ENCODE measurements at places on chromosomes 5 and 9. TPM values are rescaled to one million over a fixed set of nuclear protein-coding genes. Genes with fewer than 3 reads are reported as not detected.

GRCh38 chr9:7935681-7936080 lies 136.1 kb upstream of the DMAC1 start:
- DNase-seq, result no peak

- DNase-seq, result no peak
Observed at GRCh38 chr5:93777620-93778019, 36.2 kb upstream of the POU5F2 start.

GRCh38 chr9:120730654-120731514 lies 16.6 kb upstream of the MEGF9 start:
- no peak for DNase-seq

The CD74 gene
- total RNA-seq, result 341 TPM

- DNase-seq, result no peak
Observed at GRCh38 chr5:131381777-131382176, 117.9 kb downstream of the CDC42SE2 start.

The GLRA1 gene
- not detected for total RNA-seq

The DPM2 gene
- 54.2 TPM for total RNA-seq

- no peak for DNase-seq
Observed at GRCh38 chr9:20403346-20403745, 219.0 kb downstream of the MLLT3 start.

DNA sequence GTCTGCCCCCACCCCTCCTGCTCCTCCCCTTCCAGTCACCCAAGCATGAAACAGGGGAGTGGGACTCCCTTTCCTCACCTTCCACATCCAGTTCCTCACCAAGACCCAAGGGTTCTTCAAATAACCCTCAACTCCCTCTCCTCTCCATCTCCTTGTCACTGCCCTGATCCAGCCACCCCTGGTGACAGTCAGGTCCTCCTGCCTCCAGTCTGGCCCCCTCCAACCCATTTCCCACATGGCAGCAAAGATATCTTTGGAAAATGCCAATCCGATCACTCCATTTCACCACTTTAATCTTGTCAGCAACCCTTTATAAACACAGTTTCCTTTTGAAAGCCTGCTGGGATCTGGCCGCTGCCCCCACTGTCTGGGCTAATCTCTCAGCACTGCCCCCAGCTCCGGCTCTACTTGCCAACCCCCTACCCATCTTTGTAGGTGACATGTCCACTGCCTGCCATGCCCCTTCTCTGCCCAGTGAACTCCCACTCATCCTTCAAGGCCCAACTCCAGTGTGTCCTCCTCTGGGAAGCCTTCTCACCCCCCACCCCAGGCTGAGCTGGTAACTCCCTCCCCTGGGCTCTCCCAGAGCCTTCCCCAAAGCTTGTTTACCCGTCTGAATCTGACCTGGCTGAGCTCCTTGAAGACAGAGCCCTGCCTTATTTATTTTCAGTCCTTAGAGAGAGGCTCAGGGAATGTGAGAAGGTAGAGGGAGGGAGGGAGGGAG lies 781 bp upstream of the MYOZ3 start:
- DNase-seq, result no peak

The MYORG gene
- total RNA-seq, result 5.5 TPM

The MLLT3 gene
- total RNA-seq, result 112 TPM

The PCDHB12 gene
- not detected for total RNA-seq

GRCh38 chr5:126066836-126067235 lies 356.4 kb upstream of the GRAMD2B start:
- no peak for DNase-seq

DNA sequence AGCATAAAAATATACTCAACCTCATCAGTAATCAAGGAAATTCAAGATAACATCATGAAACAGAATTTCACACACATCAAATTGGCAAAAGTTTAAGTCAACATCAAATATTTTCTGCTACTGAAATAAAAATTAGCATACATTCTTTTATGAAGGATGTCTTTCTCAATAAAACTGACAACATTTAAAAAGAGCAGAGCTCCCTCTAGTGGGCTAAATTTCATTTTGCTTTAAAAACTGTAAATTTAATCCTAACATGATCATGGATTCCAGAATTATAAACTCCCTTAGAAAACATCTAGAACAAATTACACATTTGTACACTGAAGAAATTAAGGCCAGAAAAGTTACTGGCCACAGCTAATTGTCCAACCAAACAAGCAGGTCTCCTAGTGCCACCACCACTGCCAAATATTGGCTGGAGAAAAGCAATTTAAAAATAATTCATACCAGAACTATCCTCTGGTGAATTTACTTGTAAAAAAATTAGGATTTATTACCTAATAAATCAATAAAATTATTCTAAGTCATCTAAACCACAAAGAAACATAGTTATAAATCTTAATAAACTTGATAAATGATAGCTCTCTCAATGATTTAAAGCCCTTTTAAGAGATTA lies 31.2 kb downstream of the DEPDC1B start:
- DNase-seq, result no peak

DNA sequence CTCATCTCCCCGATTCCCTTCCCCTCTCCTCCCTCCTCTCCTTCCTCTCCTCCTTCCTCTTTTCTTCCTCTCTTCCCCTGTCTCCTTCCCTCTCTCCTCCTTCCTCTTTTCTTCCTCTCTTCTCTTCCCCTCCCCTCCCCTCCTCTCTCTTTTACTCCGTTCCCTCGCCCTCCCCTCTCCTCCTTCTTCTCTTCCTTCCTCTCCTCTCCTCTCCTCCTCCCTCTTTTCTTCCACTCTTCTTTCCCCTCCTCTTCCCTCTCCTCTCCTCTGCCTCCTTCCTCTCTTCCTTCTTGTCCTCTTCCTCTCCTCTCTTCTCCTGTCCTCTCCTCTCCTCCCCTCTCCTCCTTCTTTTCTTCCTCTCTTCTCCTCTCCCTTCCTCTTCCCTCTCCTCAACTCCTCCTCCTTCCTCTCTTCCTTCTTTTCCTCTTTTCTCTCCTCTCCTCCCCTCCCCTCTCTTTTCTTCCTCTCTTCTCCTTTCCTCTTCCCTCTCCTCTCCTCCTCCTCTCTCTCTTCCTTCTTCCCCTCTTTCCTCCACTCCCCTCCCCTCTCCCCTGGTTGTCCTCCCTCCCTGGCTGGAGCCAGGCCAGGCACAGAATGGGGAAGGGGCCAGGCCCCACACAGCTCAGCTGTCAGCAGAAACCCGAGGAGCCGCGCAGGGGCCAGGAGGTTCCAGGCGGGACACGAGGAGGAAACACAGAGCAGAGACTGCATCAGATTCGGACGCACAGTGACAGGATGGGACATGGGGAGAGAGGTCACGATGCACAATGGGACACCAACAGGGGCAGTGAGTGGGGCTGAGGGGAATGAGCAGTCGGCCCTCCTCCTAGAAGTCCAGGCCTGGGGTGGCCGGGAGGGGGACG lies 48.0 kb downstream of the CAMK2A start:
- DNase-seq, result no peak

- DNase-seq, result no peak
Observed at GRCh38 chr9:126563556-126563955, 50.2 kb upstream of the LMX1B start.

DNA sequence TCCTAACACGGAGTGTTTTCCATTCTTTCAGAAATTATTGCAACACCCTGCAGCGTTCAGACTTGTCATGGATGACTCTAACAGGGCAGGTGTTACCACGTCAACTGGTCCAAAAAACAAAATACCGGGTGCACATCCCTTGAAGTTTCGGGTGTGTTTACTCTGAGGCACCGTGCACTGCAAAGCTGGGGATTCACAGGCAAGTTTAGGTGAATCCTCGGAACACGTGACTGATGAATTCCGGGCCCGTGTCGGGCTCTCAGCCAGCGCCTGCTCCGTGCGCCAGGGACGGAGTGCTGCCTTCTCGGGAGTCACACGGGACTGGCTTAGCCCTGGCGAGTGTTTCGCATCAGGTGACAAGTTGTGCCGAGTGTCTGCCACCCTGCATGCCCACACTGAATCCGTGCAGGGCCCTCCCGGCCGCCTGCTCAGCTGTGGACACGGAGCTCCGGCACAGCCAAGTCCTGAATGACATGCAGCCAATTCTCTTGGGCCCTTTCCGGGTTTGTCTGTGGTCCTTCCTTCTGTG lies 66.0 kb upstream of the IRX4 start:
- no peak for DNase-seq

GRCh38 chr5:167008705-167009104 lies 1282.7 kb upstream of the WWC1 start:
- no peak for DNase-seq

The C9orf50 gene
- total RNA-seq, result not detected

DNA sequence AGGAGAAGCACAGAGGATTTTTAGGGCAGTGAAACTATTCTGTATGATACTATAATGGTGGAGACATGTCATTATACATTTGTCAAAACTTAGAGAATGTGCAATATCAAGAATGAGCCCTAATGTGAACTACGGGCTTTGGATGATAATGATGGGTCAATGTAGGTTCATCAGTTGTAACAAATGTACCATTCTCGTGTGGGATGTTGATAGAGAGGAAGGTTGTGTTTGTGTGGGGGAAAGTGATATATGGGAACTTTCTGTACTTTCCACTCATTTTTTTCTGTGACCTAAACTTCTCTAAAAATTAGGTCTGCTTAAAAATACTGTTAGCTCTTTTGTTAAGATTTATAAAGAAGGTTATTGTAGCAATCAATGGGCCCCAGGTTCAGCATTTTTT lies 138.9 kb downstream of the SPATA31D1 start:
- no peak for DNase-seq

- no peak for DNase-seq
Observed at GRCh38 chr9:116420993-116421538, 266.0 kb upstream of the TRIM32 start.

DNA sequence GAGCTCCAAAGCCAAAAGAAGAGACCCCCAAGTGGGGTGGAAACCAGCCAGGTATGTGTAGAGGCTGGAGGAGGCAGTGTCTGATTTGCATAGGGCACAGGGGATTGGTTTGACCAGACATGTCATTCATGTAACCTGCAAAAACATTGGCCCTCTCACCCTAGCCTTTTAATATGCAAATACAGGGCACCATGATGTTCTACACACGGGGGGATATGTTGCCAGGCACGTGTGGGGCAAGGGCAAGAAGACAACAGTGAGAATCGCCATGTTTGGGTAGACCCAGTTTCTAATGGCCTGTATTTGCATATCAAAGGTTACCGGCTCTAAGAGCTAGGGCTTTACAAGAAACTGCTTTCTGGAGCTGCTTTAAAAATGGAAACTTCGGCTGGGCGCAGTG lies 208.9 kb downstream of the GOLPH3 start:
- DNase-seq, result no peak

The SHC3 gene
- not detected for total RNA-seq

The FST gene
- total RNA-seq, result not detected

The BNC2 gene
- total RNA-seq, result not detected

The DMRT3 gene
- not detected for total RNA-seq

The CCDC171 gene
- total RNA-seq, result 2.7 TPM

DNA sequence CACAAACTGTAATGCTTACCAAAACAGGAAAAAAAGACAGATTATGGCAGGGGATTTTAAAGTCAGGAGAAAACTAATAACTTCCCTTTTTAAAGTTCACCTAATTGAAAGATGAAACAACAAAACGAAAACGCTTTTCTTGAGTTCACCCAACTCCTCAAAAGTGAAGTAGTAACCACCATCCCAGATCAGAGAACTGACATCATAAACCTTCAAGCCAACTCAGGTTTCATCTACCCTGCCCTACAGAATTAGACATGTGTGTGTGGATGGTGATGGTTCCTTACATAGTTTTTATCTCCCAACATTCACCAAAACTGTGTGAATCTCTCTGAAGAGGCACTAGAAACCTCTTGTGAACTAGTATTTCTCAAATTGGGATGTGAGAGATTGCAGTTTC lies 195.2 kb upstream of the PTGER4 start:
- DNase-seq, result no peak

The ECSCR gene
- total RNA-seq, result not detected

Measured in activated naive CD8-positive, alpha-beta T cell treated with anti-CD3 and anti-CD28 coated beads, Interleukin-2, amount 10 ng/mL, durations not matched to agents 7 days and 5 days (primary cell).